ENCODE measurements at places on chromosomes 5 and 9.

GRCh38 chr9:86075132-86076109 is 23.9 kb downstream of the GOLM1 start:
- no peak for DNase-seq

- DNase-seq, result no peak
Measured at GRCh38 chr5:125450771-125451170, 704.3 kb upstream of the ZNF608 start.

GRCh38 chr5:120628156-120628555 is 164.1 kb downstream of the PRR16 start:
- no peak for DNase-seq

DNA sequence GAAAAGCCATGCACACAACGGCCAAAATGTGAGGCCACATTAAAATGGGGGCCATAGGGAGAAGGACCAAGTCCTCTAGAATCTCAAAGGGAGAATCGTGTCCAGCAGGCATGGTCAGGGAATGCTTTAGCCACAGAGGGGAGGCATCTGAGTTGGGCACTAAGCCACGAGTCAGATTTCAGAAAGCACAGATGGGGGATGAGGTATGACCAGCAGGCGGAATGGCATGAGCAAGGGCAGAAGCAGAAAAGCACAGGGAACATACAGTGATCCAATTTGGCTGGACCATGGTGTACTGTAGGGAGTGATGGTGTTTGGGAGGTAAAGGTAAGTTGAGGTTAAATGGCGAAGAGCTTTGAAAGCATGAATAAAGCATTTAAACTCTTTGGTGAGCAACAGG is 214.6 kb downstream of the TLE1 start:
- no peak for DNase-seq

- no peak for DNase-seq
Measured at GRCh38 chr9:77764894-77765780, 117.0 kb upstream of the GNA14 start.

- DNase-seq, result no peak
Measured at GRCh38 chr5:17670353-17670752, 36.1 kb downstream of the TAF11L14 start.

GRCh38 chr9:8651846-8652215 is 852.3 kb upstream of the DMAC1 start:
- DNase-seq, result no peak

GRCh38 chr5:66573733-66574132 is 22.5 kb upstream of the MAST4 start:
- no peak for DNase-seq

- DNase-seq, result no peak
Measured at GRCh38 chr5:10333154-10334006, 20.1 kb upstream of the MARCHF6 start.

- DNase-seq, result no peak
Measured at GRCh38 chr5:37640088-37640487, 199.8 kb downstream of the GDNF start.

DNA sequence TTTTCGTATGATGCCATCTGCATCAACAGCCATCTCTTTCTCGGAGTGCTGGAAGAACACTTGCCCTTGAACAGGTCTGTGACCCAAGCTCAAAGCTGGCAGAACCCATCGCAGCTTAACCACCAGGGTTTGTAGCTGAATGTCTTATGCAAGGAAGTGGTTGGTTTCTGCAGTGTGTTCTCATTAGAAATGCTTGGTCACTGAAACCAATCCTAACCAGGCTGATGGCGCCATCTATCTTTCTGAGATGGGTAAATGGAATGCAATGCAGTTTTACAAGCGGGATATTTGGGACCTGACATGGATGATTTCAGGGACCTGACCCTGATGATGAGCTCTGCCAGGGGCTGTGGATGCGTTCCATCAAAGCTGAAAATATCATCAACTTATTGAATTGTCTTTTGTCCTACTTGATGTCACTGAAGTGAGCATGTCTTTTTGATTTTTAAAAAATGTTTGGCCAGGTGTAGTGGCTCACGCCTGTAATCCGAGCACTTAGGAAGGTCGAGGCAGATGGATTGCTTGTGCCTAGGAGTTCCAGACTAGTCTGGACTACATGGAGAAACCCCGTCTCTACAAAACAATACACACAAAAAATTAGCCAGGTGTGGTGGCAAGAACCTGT is 28.7 kb downstream of the DMRT3 start:
- peak; percentile 55 for DNase-seq

GRCh38 chr5:52995914-52996313 is 6.8 kb downstream of the ITGA2 start:
- no peak for DNase-seq

GRCh38 chr9:125376261-125377226 is 114.9 kb downstream of the GAPVD1 start:
- DNase-seq, result no peak

- no peak for DNase-seq
Measured at GRCh38 chr9:119959846-119960545, 590.8 kb upstream of the BRINP1 start.

- DNase-seq, result no peak
Measured at GRCh38 chr5:36152324-36153297, 700 bp downstream of the SKP2 start.

- DNase-seq, result no peak
Measured at GRCh38 chr9:18594837-18595236, 120.9 kb downstream of the ADAMTSL1 start.

GRCh38 chr9:34343090-34343489 is 13.7 kb downstream of the NUDT2 start:
- DNase-seq, result no peak

DNA sequence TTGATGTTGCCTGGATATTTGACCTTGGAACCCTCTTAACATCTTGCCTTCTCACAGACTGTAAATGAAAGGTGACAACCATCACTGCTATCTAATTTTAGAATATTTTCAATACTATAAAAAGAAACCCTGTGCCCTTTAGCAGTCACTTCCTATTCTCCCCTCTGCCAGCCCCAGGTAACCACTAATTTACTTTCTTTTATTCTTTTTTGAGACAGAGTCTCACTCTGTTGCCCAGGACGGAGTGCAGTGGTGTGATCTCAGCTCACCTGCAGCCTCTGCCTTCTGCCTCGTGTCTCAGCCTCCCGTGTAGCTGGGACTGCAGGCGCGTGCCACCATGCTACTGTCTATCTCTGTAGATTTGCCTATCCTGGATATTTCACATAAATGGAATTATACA is 43.6 kb downstream of the FRMPD1 start:
- no peak for DNase-seq

DNA sequence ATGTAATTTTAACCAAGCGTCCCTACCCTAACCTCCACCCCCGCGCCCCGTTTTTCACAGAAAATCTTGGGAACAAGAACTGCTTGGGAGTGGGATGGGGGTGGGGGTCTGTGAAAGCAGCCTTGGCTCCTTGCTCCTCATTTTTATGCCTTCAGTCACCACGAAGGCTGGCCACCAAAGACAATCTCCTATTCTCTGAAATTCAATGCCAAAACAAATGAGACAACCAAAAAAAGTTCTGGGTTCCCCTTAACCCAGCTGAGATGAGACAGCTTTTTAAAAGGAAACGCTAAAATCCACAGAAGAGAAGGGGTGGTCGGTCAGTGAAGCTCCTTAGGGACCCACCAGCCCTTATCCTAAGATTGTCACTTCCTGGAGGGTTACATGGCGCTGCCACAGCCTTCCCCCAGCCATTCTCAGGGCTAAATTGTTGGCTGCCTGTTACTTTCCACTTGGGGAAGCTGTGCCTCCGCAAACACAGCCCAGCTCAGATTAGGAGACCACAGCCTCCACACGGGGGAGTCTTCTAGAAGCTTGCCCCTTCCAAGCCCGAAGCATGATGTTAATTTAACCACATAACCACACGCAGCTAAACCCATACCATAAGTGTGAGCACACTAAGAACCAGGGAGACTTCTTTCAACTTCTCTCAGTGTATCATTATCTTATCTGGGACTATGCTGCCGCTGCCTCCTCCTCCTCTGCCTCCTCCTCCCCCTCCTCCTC is 136.3 kb downstream of the FOXD1 start:
- DNase-seq, result peak; percentile 10

GRCh38 chr5:58925627-58926540 is 343.0 kb downstream of the RAB3C start:
- peak; percentile 52 for DNase-seq

- DNase-seq, result no peak
Measured at GRCh38 chr9:94622087-94622800, 17.1 kb downstream of the FBP1 start.

DNA sequence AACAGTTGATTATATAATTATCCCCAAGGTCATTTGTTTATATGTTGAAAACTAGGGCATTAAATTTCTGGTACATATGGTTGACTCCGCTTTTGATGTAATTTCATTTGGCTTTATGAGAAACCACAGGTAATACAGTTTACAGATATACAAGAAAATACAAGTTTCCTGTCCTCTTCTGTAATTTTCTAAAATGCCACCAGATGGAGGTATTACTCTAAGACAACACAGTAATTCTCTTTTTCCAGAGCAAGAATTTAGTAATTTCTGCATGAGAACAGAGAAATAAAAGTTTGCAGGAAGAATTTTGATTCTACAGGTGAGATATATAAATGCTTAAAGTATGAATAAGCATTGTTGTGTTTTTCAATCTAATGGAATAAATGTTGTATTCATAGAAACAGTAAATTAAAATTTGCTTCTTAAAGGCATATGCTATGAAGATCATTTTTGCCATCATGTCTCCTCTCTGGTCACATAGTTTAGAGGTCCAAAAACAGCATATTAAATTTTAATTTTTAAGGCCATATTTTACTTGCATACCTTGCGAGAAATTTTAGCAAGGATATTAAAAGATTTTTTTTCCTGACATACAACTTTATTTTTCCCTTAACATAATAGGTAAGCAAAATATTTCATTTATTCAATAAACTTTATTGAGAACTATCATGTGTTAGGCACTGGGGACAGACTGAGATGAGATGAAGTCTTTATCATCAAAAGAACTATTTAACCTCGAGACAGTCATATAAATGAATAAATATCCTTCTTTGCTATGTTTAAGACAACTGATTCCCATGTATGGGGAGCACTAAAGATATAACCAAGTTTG is 22.7 kb downstream of the CHD1 start:
- peak; percentile 59 for DNase-seq

DNA sequence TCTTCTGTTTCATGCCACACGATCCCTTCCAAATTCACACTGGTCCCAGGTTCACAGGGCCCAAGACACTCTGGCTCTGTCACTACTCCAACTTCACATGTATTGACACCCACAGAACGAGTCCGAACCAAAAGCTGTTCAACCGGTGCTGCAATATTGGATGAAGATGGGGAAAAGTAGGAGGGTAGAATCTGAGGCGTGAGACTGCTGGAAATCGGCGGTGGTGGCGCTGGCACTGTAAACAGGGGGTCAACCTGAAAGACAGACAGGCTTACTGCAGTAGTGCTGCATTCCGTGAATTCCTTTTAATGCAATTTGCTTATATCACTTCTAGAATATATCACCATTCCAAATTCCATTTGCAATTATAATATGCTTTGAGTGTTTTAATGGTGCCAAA is 45.4 kb downstream of the ZNF608 start:
- DNase-seq, result no peak

- DNase-seq, result no peak
Measured at GRCh38 chr5:81145329-81145935, 87.7 kb upstream of the CKMT2 start.

DNA sequence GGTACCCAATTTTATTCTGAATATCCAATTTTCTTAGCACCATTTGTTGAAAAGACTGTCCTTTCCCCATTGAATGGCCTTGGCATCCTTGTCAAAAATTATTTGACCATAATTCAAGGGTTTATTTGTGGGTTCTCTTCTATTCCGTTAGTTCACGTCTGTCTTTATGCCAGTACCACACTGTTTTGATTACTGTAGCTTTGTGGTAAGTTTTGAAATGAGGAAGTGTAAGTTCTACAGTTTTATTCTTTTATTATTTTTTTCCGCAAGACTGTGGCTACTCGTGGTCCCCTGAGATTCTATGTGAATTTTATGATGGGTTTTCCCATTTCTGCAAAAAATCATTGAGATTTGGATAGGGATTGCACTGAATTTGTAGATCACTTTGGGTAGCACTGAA is 402.6 kb downstream of the PLK2 start:
- no peak for DNase-seq

DNA sequence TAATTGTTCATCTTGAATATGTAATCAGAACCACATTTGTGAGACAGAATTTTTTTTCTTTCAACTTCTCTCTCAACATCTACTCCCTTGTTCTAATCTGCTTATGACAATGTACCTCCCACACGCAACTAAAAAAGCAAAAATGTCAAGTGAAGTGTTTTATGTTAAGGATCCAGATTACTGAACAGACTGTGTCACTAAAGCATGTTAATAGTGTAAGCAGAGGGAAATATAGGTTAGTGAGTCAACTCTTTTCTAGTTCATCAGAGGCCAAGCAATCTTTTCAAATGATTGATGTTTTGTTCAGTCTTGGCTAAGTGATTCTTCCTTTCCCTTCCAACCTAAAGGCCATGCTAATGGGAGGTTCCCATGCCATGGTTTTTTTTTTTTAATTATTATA is 34.7 kb upstream of the IDNK start:
- DNase-seq, result no peak

DNA sequence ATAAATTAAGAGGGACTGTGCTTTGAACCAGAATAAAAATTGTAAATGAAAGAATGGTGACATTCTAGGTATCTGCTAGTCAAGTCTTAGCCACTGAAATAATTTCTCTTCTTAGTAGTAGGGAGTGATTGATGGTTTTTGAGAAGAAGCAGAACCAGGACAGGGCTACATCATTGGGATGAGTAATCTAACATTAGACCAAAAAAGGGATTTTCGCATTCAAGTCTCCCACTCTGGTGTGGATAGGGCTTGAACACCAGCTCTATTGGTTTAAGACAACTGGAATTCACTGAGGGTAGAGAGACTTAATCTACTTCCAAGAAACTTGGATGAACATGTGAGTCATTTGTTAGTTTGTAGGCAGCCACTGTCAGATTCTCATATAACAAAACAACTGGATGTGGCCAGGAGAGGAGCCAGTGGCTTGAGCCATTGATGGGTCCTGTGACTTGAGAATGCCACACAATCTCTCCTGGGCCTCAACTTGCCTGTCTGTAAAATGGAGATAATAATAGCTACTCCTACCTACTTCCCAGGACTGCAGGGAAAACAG is 16.6 kb downstream of the FAT2 start:
- DNase-seq, result no peak

DNA sequence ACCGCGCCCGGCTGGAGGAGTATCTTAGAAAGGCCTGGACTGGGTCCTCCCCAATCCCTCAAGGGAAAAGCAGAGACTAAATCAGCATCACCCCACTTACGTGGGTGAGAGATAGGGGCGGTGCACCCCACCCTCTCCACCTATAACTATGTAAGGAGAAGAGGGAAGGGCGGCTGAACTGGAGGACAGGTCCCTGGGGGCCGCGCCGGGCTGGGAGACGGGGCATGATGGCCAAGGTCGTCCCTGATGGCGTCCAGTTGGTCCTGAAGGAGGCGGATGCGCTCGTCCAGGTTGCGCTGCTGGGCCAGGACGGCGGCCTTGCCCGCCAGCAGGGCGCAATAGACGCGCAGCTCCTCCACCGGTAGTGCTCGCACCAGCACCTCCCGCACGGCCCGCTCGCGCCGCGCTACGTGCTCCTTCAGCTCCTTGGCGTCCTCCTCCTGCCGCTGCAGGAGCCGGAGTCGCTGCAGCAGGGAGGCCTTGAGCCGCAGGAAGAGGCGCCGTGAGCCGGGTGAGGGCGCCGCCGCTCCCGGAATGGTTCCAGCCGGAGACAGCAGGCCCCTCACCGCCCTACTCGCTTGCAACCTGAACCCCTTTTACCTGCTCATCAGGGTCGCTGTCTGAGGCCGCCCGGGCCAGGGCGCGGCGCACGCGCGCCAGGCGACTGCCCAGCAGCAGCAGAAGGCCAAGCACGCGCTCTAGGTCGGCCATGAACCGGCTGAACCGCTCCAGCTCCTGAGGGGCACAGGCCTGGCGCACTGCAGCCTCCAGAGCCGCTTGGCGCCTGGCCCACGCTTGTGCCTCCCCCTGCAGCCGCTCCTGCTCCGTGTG is 7.6 kb downstream of the SHROOM1 start:
- DNase-seq, result no peak
